ENCODE measurements at places on chromosomes 2 and 18. TPM values are rescaled to one million over a fixed set of nuclear protein-coding genes. Genes with fewer than 3 reads are reported as not detected.
A peak's percentile ranks its signal among the peaks of the same experiment; 100 is the strongest.

KCNIP3 gene
- 2.4 TPM for total RNA-seq

MARCO gene
- 213 TPM for total RNA-seq

TTR gene
- 0.97 TPM for total RNA-seq

MAPRE3 gene
- total RNA-seq: 34.1 TPM

CRACDL gene
- total RNA-seq: 11.5 TPM

CYP27A1 gene
- 110 TPM for total RNA-seq

FEV gene
- not detected for total RNA-seq

LONRF2 gene
- total RNA-seq: 4.4 TPM

- no peak overlapping the region for H3K4me3 ChIP-seq
- H3K36me3 ChIP-seq: no peaks in the 10 kb centered on the region
- no peak overlapping the region for H3K27ac ChIP-seq
- DNase-seq: no peak
Observed at GRCh38 chr18:21457179-21457535, 143.3 kb downstream of the ESCO1 start.

DNA sequence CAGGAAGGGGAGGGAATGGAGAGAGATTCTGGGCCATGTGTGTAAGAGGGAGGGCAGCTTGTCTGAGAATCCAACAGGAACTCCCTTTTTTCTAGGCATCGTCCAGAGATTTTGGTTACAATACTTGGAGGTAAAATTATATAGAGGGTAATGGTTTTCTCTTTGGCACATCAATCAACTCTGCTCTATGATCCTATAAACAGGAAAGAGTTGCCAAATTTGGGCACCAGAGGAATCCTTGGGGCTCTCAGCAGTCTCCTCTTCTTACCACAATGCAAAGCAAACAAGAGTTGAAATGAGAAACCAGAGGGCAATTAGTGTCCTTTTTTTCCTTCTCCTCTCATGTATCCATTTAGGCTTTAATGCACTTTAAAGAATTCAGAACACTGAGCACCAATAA, 243.4 kb downstream of the SLC8A1 start:
- peaks cover 3% of the 10 kb centered on the region for H3K4me1 ChIP-seq
- no peak overlapping the region for H3K4me3 ChIP-seq
- DNase-seq: no peak
- no peak overlapping the region for H3K27ac ChIP-seq
- H3K27me3 ChIP-seq: no peaks in the 10 kb centered on the region

DNA sequence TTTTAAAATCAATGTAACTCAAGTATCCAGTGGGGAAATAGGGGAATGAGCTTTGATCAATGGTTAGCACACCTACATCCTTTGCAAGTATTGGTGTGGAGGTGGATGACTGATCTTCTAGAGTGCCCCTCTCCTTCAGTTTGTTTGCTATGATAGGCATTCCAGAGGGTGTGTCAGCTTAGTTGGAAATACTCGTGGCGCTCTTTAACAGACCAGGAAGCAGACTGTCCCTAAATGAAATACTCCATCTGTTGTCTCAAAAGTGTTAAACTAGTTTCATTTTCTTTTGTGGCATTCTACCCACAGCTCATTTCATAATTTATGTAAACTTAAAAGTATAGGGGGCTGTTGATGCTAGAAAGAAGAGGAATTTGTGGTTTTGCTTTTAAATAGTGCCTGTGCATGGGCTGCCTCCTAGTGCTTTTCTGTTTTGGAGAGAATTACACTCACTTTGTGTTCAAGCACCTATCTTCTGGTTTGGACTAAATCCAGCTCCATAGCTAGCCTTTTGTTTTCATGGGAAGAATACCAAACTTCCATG, 66.2 kb downstream of the STAT1 start:
- DNase-seq: peak; percentile 86
- peak overlapping the region; percentile 74 for H3K27ac ChIP-seq
- no peak overlapping the region for H3K4me3 ChIP-seq
- H3K36me3 ChIP-seq: no peaks in the 10 kb centered on the region
- H3K27me3 ChIP-seq: no peaks in the 10 kb centered on the region
- peaks cover 12% of the 10 kb centered on the region for H3K4me1 ChIP-seq

GRCh38 chr18:2326999-2327398, 244.3 kb downstream of the METTL4 start:
- no peak overlapping the region for H3K27ac ChIP-seq
- H3K4me3 ChIP-seq: no peak overlapping the region
- DNase-seq: no peak

GRCh38 chr2:102282678-102283091, 28.7 kb upstream of the IL1RL1 start:
- H3K27me3 ChIP-seq: no peaks in the 10 kb centered on the region
- no peak overlapping the region for H3K4me3 ChIP-seq
- no peak for DNase-seq
- H3K36me3 ChIP-seq: no peaks in the 10 kb centered on the region
- no peaks in the 10 kb centered on the region for H3K4me1 ChIP-seq

- H3K36me3 ChIP-seq: no peaks in the 10 kb centered on the region
- H3K4me3 ChIP-seq: no peak overlapping the region
- no peak for DNase-seq
- H3K4me1 ChIP-seq: no peaks in the 10 kb centered on the region
- H3K27me3 ChIP-seq: no peaks in the 10 kb centered on the region
- H3K27ac ChIP-seq: no peak overlapping the region
Observed at GRCh38 chr2:159953136-159953823, 109.1 kb downstream of the PLA2R1 start.

DNA sequence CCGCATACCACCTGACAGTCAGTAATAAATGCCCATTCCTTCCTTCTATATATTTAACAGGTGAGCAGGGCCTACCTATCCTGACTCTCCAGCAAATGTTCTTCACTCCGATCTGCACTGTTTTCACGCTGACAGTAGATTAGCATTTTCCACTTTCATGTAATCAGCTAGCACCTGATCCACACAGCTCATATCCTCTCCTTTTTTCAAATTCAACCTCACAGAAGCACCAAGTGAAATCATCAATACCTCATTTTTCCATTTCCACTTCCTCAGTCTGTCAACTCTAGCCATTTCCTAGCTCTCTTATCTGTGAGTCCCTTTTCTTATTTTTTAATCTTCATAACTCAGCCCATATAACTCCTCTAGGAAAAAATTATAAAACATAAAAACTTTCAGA, 402.8 kb downstream of the ZEB2 start:
- peaks cover 7% of the 10 kb centered on the region for H3K4me1 ChIP-seq
- H3K36me3 ChIP-seq: no peaks in the 10 kb centered on the region
- no peaks in the 10 kb centered on the region for H3K27me3 ChIP-seq
- no peak overlapping the region for H3K27ac ChIP-seq

- no peak overlapping the region for H3K4me3 ChIP-seq
- H3K4me1 ChIP-seq: no peaks in the 10 kb centered on the region
- DNase-seq: no peak
- peaks cover 3% of the 10 kb centered on the region for H3K27me3 ChIP-seq
Observed at GRCh38 chr18:853471-853870, 41.4 kb upstream of the YES1 start.

- no peaks in the 10 kb centered on the region for H3K4me1 ChIP-seq
- no peak for DNase-seq
- no peaks in the 10 kb centered on the region for H3K27me3 ChIP-seq
- no peak overlapping the region for H3K27ac ChIP-seq
Observed at GRCh38 chr18:73381016-73381698, 513.4 kb upstream of the NETO1 start.

DNA sequence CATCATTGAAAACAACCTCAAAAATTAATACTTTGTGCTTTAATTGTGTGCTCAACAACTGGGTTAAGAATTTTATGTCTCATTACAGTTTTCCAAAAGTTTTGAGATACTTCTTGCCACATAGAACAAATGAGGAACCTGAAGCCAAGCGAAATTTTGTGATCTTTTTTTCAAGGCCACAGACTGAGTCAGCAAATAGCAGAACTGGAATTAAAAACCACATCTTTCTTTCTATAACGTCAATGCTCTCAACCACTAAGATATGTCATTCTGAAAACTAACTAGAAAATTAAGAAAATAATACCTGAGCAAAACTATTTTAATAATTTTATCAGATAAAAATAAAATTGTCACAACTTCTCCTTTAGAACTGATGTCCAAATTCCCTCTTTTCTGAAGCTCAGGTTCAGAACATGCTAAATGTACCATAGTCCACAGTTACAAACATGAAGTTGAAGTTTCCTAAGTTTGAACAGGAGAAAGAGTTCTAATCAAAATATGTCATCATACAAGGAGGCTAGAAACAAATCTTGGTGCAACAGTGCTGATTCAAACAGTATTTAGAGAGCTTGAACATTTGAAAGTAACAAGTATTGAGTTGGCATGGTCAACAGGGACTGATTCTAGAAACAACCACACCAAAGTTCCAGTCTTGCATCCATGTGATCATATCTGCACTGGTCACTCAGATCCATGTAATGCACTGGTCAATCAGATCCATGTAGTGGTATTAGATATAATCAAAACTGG, 27.6 kb upstream of the CALCRL start:
- no peak overlapping the region for H3K27ac ChIP-seq
- peaks cover 2% of the 10 kb centered on the region for H3K36me3 ChIP-seq
- DNase-seq: no peak
- no peak overlapping the region for H3K4me3 ChIP-seq
- no peaks in the 10 kb centered on the region for H3K4me1 ChIP-seq
- no peaks in the 10 kb centered on the region for H3K27me3 ChIP-seq

DNA sequence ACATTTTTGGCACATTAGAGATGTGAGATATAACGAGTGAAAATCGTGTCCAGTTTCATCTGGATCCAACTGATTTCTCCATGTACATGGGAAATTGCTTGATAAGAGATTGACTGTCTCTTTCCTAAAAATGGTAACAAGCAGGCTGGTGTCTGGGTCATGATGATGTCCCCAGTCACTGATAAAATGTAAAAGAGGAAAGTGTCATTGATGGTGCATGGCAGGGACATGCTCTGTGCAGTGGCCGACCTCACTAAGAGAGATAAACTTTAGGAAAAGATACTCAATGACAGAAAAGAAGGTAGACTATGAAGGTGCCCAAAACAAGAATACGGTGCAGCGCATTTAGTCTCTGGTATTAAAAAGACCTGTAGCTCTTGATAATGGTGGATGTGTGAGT, 1517.5 kb downstream of the RPIA start:
- H3K27me3 ChIP-seq: no peaks in the 10 kb centered on the region
- H3K4me3 ChIP-seq: no peak overlapping the region
- DNase-seq: no peak
- H3K27ac ChIP-seq: no peak overlapping the region

GRCh38 chr2:17245906-17246305, 272.3 kb downstream of the RAD51AP2 start:
- peak; percentile 83 for DNase-seq
- no peak overlapping the region for H3K4me3 ChIP-seq
- no peak overlapping the region for H3K27ac ChIP-seq
- H3K27me3 ChIP-seq: no peaks in the 10 kb centered on the region
- no peaks in the 10 kb centered on the region for H3K4me1 ChIP-seq

- peaks cover 26% of the 10 kb centered on the region for H3K4me1 ChIP-seq
- no peak for DNase-seq
- H3K27me3 ChIP-seq: no peaks in the 10 kb centered on the region
- H3K36me3 ChIP-seq: no peaks in the 10 kb centered on the region
Observed at GRCh38 chr2:9250091-9250490, 43.5 kb downstream of the ASAP2 start.

DNA sequence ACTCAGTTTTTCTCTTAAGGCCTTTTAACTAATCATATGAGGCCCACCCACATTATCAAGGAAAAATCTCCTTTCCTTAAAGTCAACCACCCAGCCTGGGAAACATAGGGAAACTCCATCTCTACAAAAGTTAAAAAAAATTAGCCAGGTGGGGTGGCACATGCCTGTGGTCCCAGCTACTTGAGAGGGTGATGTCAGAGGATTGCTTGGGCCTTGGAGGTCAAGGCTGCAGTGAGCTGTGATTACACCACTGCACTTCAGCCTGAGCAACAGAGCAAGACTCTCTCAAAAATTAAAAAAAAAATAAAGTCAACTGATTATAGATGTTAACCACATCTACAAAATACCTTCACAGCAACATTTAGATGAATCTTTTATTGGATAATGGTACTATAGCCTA, 5.8 kb downstream of the DPYSL5 start:
- H3K27ac ChIP-seq: no peak overlapping the region
- peaks cover 10% of the 10 kb centered on the region for H3K4me1 ChIP-seq
- H3K36me3 ChIP-seq: no peaks in the 10 kb centered on the region
- no peak for DNase-seq

GRCh38 chr2:47217277-47217676, 62.2 kb upstream of the STPG4 start:
- no peak overlapping the region for H3K27ac ChIP-seq
- no peaks in the 10 kb centered on the region for H3K36me3 ChIP-seq
- H3K4me3 ChIP-seq: no peak overlapping the region
- no peak for DNase-seq
- H3K4me1 ChIP-seq: no peaks in the 10 kb centered on the region

DNA sequence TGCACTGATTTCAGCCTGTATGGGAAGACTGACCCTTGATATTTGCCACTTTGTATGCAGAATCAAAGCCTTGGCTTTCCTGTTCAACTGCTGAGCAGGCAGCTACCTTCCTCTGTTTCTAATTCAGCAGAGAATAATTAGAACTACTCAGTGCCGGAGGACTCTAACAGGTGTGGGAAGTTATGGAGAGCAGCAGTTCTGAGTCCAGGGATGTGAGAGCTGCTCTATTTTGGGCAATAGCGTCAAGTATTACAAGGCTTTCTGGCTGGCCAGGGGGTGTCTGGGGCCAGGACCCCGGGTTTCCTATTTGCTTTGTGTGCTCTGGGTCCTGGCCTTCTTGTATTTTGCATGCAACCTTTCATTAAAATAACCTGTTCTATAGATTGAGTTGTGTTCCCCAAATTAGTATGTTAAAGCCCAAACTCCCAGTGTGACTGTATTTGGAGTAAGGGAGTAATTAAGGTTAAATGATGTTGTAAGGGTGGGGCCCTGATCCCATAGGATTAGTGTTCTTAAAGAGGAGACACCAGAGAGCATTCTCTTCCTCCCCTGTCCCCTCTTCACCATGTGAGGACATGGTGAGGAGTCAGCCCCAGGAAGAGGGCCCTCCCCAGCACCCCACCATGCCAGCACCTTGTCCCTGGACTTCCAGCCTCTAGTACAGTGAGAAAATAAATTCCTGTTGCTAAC, 5.6 kb upstream of the NTSR2 start:
- H3K36me3 ChIP-seq: no peaks in the 10 kb centered on the region
- H3K27me3 ChIP-seq: peaks cover 27% of the 10 kb centered on the region
- no peak overlapping the region for H3K4me3 ChIP-seq
- no peak overlapping the region for H3K27ac ChIP-seq
- no peak for DNase-seq

DNA sequence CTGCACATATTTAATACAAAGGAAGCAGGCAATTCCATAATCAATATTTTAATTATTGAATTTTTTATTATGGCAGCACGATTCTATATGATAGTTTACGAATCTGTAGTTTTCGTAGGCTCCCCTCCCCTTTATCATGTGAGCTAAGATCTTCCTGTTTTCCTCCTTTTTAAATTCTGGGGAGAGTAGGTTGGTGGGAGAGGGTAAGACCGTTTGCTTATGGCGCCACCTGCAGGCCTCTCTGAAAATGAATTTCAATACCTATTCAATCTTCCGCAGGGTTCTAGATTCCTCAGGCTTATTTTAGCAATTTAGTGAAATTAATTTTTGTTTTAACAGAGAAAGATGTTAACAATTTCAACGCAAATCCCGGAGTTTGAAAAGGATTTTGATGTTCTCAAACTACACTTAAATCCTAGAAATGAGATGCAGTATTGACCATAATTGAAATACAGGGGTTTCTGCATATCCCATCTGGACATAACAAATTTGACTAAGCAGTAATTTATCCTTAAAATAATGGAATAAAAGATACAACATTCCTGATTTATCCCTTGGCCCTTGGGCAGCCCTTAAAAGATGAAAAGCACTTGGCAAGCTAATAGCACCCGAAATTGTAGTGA, 12.8 kb upstream of the GBX2 start:
- H3K4me3 ChIP-seq: no peak overlapping the region
- no peaks in the 10 kb centered on the region for H3K36me3 ChIP-seq
- H3K4me1 ChIP-seq: no peaks in the 10 kb centered on the region
- peak; percentile 68 for DNase-seq

GRCh38 chr2:69057660-69058059, 44.7 kb downstream of the ANTXR1 start:
- DNase-seq: no peak
- no peaks in the 10 kb centered on the region for H3K27me3 ChIP-seq
- H3K4me1 ChIP-seq: peaks cover 10% of the 10 kb centered on the region
- no peak overlapping the region for H3K4me3 ChIP-seq

All from lung (tissue), 17 donors.